ENCODE measurements at places on chromosomes 13 and 19.

- no peak for DNase-seq
Observed at GRCh38 chr19:52187407-52187806, 2.4 kb upstream of the PPP2R1A start.

GRCh38 chr13:38766799-38767198, 79.9 kb downstream of the FREM2 start:
- no peak for DNase-seq

GRCh38 chr19:31572102-31572975, 223.1 kb upstream of the TSHZ3 start:
- DNase-seq = no peak

- peak; percentile 71 for DNase-seq
Observed at GRCh38 chr13:100573121-100573520, 15.5 kb downstream of the GGACT start.

DNA sequence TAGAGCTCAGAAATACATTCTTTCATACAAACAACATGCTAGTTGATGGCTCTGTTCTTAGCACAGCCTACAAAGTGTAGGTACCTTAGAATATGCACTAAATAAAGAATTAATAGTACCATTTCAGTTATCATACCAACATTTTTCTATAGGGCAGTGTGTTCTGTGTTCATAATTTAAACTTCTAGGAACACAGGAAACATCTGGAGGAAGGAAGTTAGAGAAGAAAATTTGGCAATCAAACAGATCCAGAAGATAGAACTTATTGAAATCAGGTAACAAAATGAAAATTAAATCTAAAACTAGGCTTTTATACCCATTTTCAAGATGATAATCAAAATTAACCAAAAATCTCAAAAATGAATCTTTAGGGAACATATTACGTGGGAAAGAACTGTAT, 527.5 kb downstream of the DCT start:
- DNase-seq = no peak

DNA sequence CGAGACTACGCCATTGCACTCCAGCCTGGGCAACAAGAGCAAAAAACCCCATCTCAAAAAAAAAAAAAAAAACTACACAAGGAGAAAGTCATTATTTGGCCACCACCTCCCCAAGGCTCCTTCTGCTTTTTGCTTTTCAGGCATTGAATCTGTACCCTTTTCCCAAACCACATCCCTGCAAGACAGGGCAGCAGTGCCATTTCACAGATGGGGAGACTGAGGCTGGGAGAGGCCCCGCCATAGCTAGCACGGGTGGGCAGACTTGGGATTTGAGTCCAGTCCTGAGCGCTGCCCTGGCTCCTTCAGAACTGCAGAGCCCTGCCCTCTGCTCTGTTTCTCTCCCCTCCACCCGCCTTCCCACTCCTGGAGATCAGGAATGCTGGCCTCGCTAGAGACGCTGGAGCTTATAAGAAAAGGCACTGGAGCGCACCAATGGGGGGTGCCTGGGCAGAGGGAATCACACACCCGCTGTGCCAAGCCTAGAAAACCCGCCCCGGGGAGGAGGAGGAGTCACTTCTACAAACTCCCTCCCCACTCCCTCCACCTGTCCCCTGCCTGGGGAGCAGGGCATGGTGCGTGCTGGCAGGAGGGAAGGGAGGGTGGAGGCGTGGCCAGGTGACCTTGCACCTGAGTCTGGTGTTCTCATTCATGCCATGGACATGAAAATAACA, 17.6 kb downstream of the TJP3 start:
- no peak for DNase-seq

- no peak for DNase-seq
Observed at GRCh38 chr19:34644991-34645461, 31.9 kb downstream of the SCGB2B2 start.

DNA sequence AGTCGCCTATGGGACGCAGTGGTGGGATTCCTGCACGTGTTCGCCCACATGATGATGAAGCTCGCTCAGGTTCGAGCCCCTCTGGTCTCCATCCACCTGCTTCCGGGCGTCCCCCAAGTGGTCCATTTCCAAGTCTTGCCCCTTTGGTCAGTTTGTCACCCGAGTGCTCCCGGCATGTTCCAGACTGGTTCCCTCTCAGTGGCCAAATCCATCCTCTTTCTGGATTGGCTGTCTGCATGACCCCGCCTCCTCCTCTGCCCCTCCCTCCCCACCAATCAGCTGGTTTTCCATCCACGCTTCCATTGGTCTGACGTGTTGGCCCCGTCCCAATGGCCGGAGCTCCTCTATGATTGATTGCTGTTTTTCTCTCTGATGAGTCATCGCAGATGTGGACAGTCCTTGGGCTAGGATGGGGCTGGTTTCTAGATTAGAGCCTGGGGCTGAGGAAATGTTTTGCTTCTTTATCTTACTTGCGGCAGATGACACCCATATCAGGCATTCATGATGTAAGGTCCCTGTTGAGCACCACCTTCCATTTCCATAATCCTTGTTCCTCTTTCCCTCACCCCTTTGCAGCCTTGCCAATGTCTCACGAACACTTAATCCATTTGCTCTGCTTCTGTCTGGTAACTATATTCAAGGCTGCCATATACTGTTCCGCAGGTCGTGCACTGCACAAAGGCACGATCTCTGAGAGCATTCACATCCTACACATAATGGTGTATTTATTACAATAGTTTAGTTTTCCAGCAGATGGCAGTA, 73.8 kb downstream of the MAP4K1 start:
- DNase-seq = peak; percentile 22

GRCh38 chr19:41904118-41904870, 21.3 kb downstream of the ARHGEF1 start:
- DNase-seq = no peak

GRCh38 chr19:18742838-18743783, 48.0 kb downstream of the COMP start:
- no peak for DNase-seq

GRCh38 chr19:19745496-19746285, 12.8 kb upstream of the ZNF14 start:
- no peak for DNase-seq

GRCh38 chr13:96191367-96191766, 101.5 kb downstream of the HS6ST3 start:
- no peak for DNase-seq

DNA sequence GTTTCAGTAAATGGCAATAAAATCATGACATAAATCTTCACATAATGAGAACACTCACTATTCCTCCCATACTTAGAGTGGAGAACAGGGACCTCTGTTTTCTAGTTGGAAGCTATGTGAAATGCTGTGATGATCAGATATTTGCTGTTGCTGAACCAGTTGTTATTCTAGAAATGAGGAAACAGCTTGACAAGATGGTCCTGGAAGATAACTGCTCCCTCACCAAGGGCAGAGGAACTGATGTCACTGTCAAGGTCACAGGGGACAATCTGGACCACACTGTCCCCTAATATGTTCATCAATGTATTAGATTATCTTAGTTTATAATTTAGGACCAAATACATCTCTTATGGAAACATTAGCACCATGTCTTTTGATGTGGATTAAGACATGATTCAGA, 1173.3 kb downstream of the PCDH17 start:
- DNase-seq = no peak

DNA sequence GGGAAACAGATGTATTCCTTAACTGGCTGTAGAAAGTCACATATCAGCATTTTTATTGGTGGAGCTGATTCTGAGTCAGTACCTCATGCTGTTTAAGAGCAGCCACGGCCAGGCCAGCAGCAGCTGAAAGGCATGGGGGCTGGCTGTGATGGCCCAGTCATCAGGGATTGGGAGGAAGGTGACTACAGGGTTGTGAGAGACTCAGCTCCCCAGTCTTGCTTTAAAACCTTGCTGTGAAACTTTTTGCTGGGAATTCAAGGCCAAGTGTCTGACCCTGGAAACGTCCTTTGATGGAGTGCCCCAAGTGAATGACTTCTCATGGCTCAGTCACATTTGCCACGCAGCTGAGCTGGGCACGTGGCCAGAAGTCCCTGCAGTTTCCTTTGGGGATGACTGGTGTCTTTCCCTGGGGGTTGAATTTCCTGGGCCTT, 39.1 kb upstream of the RNF113B start:
- no peak for DNase-seq

- DNase-seq = peak; percentile 28
Observed at GRCh38 chr13:46551410-46552302, 1.3 kb upstream of the LRCH1 start.

DNA sequence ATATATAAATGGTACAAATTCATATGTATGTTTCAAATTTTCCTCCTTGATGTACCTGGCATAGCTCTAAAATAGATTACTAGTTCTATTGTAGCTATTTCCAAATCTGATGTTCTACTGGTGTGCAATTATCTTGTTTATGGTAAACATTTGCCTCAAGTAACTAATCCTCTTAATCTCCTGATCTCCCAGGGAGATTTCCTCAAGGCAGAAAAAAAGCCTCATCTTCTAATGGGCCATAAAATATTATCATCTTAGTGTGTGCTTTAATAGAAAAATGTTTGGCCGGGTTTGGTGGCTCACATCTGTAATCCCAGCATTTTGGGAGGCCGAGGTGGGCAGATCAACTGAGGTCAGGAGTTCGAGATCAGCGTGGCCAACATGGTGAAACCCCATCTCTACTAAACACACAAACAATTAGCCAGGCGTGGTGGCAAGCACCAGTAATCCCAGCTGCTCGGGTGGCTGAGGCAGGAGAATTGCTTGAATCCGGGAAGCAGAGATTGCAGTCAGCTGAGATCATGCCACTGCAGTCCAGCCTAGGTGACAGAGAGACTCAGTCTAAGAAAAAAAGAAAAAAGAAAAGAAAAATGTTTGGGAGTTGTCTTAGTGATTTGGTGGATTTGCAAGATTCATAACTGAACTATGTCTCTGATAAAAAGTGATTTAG, 498.9 kb upstream of the SLITRK5 start:
- DNase-seq = no peak

- DNase-seq = no peak
Observed at GRCh38 chr13:21686751-21687391, 16.0 kb downstream of the FGF9 start.

DNA sequence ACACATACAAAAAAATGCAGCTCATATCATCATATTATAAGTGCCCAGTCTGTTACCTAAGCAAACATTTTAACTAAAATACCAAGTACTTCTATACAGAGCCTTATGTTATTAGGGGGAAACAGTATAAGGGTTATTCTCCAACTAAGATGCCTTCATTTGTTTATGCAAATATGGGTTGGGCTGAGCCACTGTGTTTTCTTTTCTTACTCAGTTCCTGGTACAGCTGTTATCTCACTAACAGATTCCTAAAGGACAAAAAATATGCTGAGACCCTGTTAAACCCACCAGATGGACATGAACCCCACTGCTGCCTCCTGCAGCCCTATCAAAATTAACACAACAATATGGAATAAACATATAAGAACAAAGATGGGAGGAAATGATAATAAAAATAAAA, 34.5 kb upstream of the SMAD9 start:
- DNase-seq = no peak

GRCh38 chr19:36120984-36121358, 5.7 kb downstream of the TBCB start:
- DNase-seq = no peak

GRCh38 chr13:102769679-102770078, 3.9 kb downstream of the TEX30 start:
- DNase-seq = no peak

DNA sequence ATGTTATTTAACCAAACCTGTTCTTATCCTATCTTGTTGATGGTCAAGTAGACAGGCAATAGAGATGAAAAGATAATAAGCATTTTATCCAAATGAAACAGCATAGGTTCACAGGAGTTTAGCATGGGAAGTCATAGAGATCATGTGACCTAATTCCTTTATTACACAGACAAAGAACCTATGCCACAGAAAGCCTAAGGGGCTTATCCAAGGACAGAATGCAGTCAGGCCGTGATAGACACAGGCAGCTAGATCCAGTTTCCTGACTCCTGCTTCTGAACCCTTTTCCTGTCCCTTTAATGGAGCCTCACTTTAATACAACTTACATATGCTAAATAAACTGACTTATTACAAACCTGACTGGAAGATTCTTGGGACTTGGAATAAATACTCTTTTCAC, 532.1 kb downstream of the IRS2 start:
- no peak for DNase-seq

- DNase-seq = no peak
Observed at GRCh38 chr13:100399455-100399854, 189.1 kb downstream of the GGACT start.

GRCh38 chr13:103903790-103904189, 837.6 kb upstream of the SLC10A2 start:
- DNase-seq = no peak

- DNase-seq = no peak
Observed at GRCh38 chr13:109955598-109955997, 169.2 kb upstream of the IRS2 start.

GRCh38 chr13:51714663-51715168, 89.2 kb downstream of the DHRS12 start:
- no peak for DNase-seq

DNA sequence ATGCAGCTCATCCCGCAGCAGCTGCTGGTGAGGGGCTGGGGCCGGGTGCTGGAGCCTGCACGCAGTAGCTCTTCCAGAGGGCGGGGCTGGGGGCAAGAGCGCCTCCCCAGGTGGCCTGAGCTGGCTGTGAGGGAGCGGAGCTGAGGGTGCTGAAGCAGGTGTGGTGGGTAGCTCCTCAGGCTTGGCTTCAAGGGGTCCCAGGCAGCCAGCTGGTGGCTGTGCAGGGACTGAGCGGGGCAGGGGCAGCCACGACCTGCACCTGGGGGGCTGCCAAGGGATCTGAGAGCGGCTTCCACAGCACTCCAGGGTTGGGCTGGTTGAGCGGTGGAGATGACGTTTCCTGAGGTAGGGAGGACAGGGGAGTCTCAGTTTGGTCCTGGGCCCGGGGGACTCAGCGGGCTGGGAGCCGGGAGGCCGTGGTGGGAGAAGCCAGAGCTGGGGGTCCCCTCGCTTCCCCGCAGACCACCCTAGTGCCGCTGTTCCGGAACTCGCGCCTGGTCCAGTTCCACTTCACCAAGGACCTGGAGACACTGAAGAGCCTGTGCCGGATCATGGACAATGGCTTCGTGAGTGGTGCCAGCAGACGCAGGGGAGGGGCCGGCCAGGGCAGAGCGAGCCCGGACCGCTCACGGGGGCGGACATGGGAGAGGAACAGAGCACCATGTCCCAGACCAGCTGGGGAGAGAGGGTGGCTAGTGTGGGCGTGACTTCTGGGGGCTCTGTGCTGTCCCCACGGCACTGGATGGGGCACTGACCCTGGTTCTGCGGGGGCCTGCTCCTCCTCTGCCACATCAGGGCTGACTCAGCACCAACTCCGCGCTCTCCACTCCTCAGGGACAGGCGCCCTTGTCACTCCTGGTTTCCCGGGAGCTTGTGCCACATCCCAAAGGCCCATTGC, 7.4 kb downstream of the PTOV1 start:
- no peak for DNase-seq

DNA sequence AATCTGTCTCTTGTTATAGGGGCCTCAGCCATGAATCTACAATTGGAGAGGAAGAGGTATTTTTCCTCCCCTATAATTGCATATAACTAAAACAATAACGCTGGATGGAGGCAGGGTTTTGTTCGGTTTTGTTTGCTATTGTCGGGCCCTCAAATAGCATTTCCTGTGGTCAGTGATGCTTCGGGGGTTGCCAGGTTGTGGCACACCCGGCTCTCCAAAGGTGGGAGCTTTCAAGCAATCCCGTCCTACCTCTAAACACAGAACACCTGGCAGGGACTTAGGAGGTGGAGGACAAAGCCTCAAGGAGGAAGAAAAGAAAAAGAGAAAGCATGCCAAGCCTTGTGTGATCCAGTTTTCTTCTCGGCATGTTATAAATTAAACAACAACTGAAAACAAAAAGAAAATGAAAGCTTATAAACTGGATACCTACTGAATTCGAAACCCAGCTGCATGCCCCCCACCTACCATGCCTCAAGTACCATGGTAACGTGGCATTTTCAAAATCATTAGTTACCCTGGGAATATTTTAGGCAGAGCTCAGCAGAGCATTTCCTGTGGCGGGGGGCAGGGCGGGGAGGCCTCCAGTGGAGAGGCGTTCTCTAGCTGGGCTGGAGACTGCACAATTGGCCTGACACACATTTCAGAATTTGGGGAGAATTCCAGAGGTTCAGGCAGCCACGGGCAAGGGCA, 213.8 kb downstream of the DCLK1 start:
- DNase-seq = no peak

All from stimulated activated CD4-positive, alpha-beta T cell treated with anti-CD3 and anti-CD28 coated beads, Interleukin-12 subunit alpha, Interleukin-12 subunit beta, amount 100 ng/mL, for 24 hours (primary cell).